RWPE2 (cell line): ENCODE measurements at places on chromosomes 3 and 15.

DNA sequence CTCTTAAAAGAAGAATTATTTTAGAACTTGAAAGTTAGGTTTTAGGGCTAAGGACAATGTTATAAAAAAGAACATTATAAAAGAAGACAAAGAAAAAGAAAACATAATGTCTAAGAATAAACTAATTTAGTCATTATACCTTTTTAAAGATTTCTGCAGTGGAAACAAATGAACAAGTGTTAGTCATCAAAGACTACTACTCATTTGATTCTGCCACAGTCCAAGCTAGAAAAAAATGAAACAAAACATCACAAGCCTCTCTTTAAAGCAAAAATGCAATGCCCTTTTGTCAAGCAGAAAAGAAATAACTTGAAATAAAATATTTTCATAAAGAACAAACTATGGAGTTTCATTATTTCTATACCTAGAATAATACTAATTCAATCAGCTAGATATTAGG, 102.0 kb downstream of the TBC1D5 start:
- no peak for DNase-seq

GRCh38 chr3:190097617-190098016, 23.1 kb downstream of the P3H2 start:
- no peak for DNase-seq

GRCh38 chr15:58241872-58242271, 103.7 kb downstream of the AQP9 start:
- DNase-seq = no peak

DNA sequence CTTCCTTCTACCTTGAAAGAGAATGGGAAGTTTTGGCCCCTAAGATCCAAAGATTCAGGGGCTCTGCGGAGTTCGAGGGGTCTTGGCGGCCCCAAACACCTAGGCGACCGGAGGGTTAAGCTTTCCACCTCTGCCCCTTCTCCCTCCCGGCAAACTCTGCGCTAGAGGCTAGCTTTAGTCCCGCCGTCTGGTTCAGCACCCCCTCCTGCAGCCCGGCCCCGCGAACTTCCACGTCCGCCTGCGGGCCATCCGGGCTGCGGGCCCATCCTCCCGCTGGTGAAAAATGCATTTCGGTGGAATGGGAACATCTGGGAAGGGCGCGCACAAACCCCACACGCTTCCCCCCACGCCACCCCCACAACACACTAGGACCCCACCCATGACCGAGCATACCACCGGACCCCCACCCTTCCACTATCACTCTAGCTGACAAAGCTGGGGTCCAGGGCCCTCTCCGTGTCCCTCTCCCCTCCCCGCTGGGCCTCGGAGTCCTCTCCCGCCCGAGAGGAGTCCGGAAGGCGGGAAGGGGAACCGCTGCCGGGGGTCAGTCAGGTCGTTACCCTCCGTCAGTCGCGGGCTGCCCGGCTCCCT, 1.0 kb downstream of the SHOX2 start:
- no peak for DNase-seq

DNA sequence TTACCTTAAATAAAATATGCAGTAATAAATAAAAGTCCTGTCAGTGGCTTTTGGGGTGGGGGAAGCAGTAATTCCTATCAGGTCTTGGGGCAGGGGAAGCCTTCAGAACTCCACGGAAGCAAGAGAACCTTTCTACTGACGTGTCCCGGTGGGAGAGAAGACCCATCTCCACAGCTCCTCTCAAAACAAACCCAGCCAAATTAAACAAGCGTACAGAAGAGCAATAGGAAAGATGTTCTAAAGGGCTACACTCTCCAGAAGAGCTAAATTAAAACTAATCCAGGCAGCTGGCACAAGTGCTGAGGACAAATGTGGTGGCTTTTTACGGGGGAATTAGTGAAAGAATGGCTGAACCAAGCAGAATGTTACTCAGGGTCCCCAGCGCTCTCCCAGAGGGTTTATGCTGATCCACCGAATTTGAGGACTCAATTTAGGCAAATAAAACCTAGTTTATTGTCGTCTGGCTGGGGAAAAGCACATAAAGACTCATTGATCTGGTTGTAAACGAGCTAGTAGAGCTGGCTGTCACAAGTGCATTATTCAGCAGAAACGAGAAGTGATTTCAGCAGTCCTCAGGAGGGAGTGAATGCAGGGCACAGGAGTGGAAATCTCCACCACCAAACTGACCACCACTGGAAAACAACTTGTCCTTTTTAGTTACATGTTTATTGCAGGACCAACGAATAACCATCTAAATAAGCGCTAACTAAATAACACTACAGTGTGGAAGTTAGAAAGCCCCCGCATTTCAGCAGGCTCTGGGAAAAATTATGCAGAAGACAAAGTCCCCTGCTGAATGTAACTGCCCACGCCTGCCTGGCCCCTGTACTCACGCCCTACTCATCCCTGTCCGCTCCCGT, 13.5 kb downstream of the BFSP2 start:
- DNase-seq = no peak

DNA sequence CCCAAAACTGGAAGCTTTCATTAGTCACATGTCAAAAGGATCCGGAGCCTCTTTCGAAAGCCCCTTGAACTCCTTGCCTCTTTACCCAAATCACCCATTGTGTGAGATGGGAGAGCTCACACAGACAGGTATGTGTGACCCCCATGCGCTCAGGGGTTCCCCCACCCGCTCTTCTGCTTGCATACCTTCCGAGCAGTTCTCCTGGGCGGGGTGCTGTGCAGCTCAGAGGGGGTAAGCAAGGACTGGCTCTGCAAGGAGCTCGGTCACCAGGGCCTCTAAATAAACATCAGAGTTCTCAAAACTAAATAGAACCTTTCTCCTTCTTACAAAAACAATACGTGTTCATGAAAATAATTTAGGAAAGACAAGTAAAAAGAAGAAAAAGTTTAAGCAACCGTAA, 55.7 kb downstream of the PXYLP1 start:
- DNase-seq = no peak

- no peak for DNase-seq
These were observed 262.3 kb downstream of the SLCO3A1 start for GRCh38 chr15:92115834-92116233.

GRCh38 chr15:57114070-57114469, 195.6 kb downstream of the TCF12 start:
- no peak for DNase-seq

- no peak for DNase-seq
These were observed 22.5 kb downstream of the CCR4 start for GRCh38 chr3:32973982-32974381.
